ENCODE measurements at places on chromosomes 13 and 19. TPM values are rescaled to one million over a fixed set of nuclear protein-coding genes. Genes with fewer than 3 reads are reported as not detected.
A peak's percentile ranks its signal among the peaks of the same experiment; 100 is the strongest.

DNA sequence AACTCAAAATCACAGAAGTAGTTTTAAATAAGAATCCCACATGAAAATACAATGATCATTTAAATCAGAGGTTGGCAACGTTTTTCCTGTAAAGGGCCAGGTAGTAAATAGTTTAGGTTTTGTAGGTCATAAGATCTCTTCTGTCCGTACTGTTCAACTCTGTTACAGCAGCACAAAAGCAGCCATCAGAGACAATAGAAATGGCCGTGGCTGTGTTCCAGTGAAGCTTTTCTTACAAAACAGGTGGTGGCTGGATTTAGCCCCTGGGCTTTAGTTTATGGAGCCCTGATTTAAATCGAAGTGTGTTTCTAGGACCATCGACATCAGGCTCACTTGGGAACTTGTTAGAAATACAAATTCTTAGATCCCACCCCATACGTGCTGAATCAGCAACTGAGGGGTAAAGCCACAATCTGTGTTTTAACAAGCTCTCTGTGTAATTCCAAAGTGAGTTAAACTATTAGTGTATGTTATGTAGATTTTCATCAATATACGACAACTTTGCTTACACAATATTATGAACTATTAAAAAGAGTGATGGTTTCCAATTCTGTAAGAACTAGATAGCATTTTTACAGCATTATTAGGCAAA is 54.8 kb upstream of the MIR17HG start:
- no peak for DNase-seq

DNA sequence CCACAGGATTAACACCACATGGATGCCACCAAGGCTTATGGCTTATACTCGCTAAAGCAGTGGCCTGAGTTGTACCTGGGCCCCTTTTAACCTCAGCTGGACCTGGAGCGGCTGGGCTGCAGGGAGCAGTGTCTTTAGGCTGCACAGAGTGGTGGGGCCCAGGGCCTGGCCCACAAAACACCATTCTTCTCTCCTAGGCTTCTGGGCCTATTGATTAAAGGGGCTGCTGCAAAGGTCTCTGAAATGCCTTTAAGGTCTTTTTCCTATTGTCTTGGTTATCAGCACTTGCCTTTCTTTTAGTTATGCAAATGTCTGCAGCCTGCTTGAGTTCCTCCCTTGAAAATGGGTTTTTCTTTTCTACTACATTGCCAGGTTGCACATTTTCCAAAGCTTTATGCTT is 973.9 kb upstream of the PRR20A start:
- no peak for DNase-seq

GRCh38 chr13:77331421-77331820 is 4.5 kb upstream of the MYCBP2 start:
- no peak for DNase-seq

DNA sequence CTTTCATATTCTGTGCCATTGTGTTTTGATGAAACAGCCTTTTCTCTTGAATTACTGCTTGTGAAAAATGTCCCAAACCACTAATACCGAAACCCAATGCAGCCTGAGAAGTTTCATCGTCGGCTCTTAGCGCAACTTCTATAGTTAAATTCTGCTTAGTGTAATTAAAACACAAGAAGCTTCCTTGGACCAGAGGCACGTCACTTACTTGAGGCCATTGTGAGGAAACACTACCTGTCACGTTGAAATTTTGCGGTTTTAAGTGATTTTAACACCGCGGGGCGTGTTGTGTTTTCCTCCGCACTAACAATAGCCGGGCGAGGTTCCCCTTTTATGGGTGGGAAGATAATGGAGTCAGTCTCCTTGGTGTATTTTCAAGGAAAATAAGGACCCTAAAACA is 70.9 kb downstream of the GGACT start:
- no peak for DNase-seq

- peak; percentile 36 for DNase-seq
Measured at GRCh38 chr13:44465318-44465717, 91.7 kb downstream of the SERP2 start.

GRCh38 chr13:113176280-113176679 is 17.8 kb downstream of the PROZ start:
- no peak for DNase-seq

GRCh38 chr13:64767054-64767453 is 2463.1 kb downstream of the PCDH9 start:
- no peak for DNase-seq

DNA sequence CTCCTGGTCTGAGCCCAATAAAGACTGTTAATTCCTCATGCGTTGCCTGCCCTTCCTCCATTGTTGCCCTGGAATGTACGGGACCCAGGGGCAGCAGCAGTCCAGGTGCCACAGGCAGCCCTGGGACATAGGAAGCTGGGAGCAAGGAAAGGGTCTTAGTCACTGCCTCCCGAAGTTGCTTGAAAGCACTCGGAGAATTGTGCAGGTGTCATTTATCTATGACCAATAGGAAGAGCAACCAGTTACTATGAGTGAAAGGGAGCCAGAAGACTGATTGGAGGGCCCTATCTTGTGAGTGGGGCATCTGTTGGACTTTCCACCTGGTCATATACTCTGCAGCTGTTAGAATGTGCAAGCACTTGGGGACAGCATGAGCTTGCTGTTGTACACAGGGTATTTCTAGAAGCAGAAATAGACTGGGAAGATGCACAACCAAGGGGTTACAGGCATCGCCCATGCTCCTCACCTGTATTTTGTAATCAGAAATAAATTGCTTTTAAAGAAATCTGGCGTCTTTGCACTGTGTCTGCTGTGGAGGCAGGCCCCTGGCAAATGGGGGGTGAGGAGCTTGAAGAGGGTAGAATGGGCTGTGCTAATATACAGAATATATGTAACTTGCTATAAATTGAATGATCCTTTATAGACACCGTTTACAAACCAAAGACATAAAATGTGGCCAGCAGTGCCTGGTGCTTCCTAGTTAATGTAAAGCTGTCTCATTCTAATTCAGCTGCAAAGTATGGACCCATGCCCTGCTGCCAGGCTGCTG is 4.2 kb upstream of the RPS11 start:
- no peak for DNase-seq

GRCh38 chr19:4196587-4197148 is 14.2 kb downstream of the ANKRD24 start:
- no peak for DNase-seq

COLGALT1 gene
- 86.9 TPM for total RNA-seq

NRTN gene
- total RNA-seq, result not detected

DNA sequence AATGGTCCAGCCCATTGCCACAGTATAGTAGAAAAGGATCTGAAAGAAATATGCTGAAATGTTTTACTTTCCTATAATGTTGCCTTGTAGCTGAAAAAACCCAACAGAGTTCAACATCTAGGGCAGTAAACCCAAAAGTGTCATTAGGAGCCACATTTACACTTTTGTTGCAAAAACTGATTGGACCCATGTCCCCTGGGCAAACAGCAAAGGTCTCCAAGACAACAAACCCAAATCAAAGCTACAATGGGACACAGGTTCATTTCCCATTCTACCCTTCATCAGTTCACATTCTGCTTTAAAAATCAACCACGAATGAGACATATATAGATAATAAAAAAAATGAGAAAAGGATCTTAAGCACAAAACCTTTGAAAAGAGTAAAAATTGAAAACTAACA is 744.8 kb downstream of the PCDH17 start:
- no peak for DNase-seq

ZNF723 gene
- not detected for total RNA-seq

DNA sequence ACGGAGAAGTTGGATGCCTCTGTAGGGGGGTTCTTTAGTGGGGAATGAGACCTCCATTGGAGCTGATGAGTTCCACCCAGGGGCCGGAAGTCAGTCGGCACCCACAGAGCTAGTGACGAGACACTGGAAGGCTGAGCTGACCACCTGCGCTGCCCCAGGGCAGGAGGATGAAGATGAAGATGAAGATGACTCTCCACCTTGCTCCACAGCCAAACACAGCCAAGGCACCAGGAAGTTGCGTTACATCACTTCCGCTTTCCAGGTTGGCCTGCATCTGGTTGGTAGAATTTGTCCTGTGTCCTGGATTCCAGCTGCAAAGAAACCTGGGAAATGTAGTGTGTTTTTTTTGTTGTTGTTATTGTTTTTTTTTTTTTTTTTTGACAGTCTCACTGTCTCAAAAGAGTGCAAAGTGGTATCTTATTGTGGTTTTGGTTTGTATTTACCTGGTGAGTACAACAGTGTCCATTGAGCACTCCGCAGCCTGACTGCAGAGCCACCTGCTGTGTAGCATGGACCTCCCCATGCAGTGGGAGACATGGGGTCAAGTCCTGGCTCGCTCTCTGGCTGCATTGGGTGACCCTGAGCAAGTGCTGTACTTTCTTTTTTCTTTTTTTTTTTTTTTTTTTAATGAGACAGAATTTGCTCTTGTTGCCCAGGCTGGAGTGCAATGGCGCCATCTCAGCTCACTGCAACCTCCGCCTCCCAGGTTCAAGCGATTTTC is 1.9 kb downstream of the TBC1D17 start:
- DNase-seq, result no peak

DNA sequence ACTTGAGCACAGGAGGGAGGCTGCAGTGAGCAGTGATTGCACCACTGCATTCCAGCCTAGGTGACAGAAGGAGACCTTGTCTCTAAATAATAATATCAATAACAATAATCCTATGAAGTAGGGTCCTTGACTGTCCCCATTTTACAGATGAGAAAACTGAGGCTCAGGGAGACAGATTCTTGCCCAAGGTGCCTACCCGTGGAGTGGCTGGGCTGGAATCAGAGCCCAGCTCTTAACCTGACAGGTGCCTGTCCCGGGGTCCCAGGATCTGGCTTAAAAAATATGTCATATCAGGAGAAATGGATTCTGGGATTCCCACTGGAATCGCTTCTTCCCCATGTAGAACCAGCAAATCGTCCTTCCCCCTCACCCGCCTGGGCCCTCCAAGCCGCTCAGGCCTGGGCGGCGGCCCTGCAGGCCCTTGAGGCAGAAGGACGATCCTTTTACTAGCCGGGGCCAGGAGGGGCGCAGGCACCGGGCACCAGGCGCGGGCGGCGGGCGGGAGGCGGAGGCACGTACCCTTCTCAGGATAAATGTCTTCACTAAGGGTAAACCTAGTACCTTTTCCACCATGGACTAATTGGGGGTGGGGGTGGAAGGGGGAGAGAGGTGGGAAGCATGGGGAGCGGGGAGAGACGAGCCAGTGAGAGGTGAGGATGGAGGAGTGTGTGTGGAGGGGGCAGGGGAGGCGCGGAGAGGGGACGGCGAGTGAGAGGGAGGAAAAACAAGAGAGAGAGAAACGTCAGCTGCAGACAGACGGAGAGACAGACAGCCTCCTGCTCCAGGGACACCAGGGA is 60.6 kb downstream of the COLGALT1 start:
- DNase-seq, result no peak

DNA sequence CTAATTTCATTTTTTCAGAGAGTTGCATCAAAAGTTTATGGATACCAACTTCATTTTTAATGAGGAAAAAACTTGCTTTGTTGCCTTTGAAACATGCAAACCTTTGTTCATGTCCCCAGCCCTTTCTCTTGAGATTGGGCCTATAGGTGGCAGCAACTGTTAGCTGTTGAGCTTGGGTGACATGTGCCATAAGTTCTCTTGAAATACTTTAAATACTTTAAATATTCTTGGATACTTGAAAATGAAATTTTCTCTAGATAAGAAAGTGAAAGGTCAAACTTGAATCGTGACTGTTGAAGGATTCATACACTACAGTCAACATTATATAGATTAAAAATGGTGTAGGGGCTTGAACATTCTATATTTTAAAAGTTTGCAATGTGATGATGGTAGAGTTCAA is 294.9 kb downstream of the NDFIP2 start:
- peak; percentile 78 for DNase-seq

MYO1F gene
- total RNA-seq, result 0.13 TPM

DNA sequence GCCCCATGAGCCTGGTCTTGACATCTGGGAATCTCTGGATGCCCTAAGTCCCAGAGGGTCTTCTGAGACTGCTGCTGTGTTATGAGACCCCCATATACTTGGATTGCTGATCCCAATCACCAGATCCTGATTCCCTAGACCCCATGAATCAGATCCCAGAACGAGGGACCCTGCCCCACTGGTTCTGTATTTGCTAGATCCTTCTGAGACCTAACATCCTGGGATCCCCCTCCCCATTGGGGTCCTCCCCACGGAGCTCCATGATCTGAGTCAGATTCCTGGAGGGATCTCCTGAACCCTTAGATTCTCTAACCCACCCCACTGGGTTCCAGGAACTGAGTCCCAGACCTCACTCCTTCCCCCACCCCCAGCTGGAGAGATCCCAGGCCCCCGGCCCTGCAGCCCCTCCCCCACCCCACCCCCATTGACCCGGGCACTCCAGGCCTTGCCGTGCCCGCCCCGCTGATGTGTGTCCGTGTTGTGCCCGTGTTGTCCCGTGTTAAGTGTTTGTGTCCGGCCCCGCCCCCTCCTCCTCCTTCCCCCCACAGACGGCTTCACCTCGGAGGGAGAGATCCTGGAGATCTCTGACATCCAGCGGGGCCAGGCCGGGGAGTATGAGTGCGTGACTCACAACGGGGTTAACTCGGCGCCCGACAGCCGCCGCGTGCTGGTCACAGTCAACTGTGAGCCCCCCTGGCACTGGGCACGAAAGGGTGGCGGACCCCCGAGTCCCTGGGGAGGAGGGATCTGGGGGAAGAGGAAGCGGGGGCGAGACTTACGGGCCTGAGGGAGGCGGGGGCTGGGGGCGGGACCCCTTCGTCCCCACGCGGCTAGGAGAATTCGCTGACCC is 15.0 kb downstream of the IGLON5 start:
- DNase-seq, result no peak

GRCh38 chr13:26880735-26881134 is 120.1 kb upstream of the GPR12 start:
- no peak for DNase-seq

DNA sequence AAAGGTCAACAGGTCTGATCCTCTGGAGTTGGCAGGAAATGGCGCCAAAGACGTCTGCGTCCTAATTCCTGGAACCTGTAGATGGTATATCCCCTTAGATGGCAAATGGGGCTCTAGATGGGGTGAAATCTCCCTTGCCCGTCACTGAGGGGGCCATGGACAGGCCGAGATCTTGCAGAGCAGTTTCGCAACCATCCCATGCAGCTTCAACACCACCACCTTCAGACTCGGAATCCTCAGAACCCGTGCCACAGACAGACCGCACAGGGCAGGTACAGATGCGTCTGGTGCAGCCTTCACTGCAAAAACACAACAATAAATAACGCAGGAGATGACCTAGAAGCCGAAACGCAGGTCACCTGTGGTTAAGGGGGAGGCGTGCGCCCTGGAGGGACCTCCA is 17.7 kb downstream of the REXO1 start:
- no peak for DNase-seq

PSG7 gene
- total RNA-seq, result not detected

- peak; percentile 53 for DNase-seq
Measured at GRCh38 chr13:75566658-75567057, 17.1 kb downstream of the UCHL3 start.

DNA sequence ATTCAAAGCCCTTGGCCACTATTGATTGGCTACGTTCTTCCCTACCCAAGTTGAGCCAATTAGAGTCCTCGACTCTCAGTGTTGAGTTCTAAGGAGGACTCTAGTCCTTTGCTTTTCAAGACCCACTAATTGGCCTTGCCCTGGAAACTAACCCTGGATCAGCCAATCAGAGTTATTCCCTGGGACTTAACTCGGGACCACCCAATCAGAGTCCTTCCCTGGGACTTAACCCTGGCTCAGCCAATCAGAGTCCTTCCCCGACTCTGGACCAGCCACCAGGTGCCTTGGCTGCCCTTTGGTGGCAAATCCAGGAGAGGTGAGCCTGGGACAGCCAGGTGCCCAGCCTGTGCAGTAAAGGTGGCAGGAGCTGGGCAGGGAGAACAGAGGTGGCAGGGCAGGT is 28.7 kb downstream of the ATP8B3 start:
- DNase-seq, result no peak

Data from LHCN-M2 (cell line).